NCI-H1436 treated with DMSO at 0.1 percent for 48 hours (cell line): ENCODE measurements at places on chromosomes 16 and 17.

- DNase-seq = no peak
Measured at GRCh38 chr17:76442341-76443338, 10.3 kb downstream of the UBE2O start.

DNA sequence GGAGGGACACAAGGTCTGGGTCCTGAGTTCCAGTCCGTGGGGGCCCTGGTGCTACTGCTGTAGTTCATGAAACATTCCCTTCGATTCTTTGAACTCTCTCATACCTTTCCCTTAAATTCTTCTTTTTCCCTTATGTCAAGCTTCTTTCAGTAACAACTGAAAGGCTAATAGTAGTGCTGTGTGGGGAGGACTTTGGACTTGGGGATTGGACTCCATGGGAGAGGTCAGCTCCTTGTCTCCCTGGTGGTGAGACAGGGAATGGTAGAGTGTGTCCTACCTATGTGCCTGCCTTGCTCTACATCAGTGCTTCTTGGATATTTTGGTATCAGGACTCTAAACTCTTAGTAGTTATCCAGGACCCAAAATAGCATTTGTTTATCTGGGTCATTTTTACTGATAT lies 628.1 kb downstream of the WWOX start:
- no peak for DNase-seq

- DNase-seq = no peak
Measured at GRCh38 chr16:76483307-76483909, 206.2 kb downstream of the CNTNAP4 start.

GRCh38 chr17:8018436-8018835 lies 16.0 kb downstream of the GUCY2D start:
- no peak for DNase-seq

DNA sequence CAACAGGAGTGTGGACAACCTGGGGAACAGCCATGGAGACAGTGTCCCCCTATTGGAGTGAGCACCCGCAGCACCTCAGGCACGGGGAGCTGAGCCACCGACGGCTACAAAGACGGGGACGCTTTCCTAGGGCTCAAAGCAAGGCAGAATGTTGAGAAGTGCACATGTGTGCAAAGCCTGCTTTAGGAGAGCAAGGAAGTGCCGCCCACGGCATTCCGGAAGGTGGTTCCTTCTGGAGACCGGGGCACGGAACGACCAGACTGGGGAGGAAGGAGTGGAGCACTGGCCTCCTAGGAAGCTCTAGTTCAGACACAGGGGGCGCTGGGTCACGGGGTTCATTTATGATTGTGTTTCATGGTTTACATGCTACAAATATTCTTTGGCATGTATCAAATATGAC lies 52.2 kb downstream of the TBC1D16 start:
- DNase-seq = no peak

DNA sequence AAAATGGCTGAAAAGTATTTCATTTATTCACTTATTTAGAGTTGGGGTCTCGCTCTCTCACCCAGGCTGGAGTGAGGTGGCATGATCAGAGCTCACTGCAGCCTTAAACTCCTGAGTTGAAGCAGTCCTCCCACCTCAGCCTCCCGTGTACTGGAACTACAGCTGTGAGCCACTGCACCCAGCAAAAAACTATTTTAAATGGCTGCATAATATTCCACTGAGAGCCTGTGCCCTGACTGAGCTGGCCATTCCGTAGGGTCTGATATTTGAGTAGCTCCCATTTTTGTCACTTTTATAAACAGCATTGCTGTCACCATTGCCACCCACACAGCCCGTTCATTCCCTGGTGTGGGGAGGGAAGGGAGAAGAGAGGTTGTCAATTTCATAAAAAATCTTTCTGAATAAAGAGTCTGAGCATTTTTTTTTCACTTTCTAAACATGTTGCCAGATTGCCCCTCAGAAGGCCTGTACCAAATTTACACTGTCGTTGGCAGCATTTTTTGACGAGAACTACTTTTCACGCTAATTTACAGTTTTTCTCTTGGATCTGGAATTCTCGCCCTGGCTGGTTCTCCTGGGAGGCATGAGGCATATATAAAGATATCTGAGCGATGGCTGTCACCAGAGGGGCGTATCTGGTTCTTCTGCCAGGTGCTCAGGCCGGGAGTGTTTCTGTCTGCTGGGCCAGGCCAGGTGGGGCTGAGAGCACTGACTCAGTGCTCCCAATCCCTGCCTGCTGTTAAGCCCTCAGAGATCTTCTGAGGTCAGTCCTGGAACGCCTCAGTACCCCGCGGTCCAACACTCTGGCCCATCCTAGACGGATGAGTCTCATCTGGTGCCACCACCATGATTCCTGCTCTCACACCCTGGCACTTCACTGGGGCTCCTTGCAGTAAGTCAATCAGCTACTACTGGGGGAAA lies 7.2 kb upstream of the KIFC3 start:
- DNase-seq = no peak

- DNase-seq = no peak
Measured at GRCh38 chr16:81817789-81818567, 38.9 kb downstream of the PLCG2 start.

DNA sequence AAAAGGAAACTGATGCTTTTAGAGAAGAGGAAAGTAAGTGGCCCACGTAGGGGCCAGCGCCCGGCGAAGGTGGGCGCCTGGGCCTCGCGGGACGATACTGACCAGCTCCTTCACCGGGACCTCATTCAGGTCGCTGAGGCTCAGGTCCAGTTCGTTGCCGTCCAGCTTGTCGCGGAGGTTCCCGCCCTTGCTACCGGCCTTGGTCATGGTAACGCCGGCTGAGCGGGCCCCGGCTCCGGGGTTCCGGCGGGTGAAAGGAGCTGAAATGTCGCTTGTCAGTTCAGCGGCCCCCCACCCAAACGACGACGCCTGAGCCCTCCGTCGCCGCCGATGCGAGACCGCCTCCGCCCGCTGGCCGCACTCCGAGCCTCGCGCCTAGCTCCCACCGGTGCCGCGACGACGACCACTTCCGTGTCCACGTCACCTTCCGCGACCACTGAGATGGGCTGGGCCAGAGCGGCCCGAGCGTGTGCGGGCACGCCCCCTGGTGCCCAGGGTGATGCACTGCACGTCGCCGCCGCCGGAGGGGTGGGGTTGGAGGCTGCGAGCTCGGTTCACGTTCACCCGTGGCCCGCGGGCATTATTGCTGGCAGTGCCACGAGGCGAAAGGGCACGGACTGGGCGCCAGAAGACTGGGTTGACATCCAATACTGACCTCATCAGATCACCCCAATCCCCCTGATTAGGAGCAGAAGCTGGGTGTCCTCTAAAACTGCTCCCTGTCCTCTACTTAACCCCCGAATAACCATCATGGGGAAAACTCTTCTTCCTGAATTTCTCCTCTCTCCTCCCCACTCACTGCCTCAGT lies at the start of gene LRRC59:
Gene LRRC59 (minus strand): TSS at position 413 of the 808 bp plus-strand sequence. CDS start 206 bp downstream, at position 207.
- peak; percentile 30 for DNase-seq

GRCh38 chr16:56847173-56847910 lies 17.7 kb upstream of the SLC12A3 start:
- DNase-seq = no peak

GRCh38 chr17:32285746-32286517 lies 20.3 kb downstream of the RHBDL3 start:
- DNase-seq = no peak

DNA sequence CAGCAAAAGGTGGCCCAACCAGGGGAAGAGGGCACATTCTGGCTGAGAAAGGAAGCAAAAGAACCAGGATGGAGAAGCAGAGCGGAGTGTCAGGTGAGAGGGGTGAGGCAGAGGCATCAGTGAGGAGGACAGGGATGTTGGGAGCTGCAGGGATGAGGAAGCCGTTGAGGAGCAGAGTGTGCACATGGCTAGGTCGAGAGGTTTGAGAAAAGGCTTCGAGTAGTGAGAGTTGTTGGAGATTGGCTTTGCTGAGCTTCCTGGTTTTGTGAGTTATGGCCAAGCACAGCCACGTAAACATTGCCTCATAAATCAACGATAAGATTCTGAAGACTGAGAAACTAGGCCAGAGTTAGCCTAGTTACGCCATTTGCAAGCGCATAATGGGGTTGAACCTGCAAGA lies 26.9 kb downstream of the DNAH2 start:
- no peak for DNase-seq

GRCh38 chr17:57468932-57469775 lies 212.8 kb downstream of the MSI2 start:
- peak; percentile 34 for DNase-seq

- DNase-seq = no peak
Measured at GRCh38 chr16:84765616-84766580, 53.9 kb upstream of the CRISPLD2 start.

DNA sequence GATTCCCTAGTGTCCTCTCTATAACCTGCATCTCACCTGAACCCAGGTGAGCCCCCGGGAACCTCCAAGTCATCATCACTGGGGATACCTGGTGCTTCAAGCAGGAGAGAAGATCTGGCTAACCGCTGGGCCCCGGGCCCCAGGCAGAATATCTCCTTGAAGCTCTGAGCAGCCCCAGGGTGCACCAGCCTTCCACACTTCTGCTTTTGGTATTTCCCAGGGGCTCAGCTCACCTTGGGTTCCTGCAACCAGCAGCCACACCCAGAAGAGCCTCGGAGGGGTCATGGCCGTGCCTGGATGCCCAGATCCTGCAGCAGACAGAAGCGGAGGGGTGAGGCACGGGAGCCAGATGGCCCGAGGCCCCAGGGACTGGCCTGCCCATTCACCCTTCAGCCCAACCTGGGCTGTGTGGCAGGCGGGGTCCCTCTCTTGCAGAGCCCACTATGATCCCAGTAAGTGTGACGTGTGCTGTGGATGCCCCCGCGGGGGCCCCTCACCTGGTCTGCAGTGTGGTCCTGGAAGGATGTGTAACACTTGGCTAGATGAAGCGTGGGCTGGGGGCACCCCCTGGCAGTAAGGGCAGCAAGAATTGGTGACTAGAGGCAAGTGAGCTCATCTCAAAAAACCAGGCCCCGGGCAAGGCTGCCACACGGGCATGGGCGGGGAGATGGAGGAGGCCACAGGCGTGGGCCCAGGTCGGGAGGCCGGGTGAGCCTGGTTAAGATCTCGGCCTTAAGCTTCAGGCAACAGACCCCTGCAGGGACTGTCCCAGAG lies 2.6 kb downstream of the LGALS3BP start:
- no peak for DNase-seq

- DNase-seq = no peak
Measured at GRCh38 chr17:2084766-2085647, 30.1 kb downstream of the HIC1 start.

GRCh38 chr16:23408823-23409298 lies 44.1 kb downstream of the COG7 start:
- DNase-seq = no peak
